ENCODE measurements at places on chromosomes 3 and 15. TPM values are rescaled to one million over a fixed set of nuclear protein-coding genes. Genes with fewer than 3 reads are reported as not detected.
A peak's percentile ranks its signal among the peaks of the same experiment; 100 is the strongest.

Gene C3orf20
- total RNA-seq, result not detected

Gene GLDN
- 9.4 TPM for total RNA-seq

DNA sequence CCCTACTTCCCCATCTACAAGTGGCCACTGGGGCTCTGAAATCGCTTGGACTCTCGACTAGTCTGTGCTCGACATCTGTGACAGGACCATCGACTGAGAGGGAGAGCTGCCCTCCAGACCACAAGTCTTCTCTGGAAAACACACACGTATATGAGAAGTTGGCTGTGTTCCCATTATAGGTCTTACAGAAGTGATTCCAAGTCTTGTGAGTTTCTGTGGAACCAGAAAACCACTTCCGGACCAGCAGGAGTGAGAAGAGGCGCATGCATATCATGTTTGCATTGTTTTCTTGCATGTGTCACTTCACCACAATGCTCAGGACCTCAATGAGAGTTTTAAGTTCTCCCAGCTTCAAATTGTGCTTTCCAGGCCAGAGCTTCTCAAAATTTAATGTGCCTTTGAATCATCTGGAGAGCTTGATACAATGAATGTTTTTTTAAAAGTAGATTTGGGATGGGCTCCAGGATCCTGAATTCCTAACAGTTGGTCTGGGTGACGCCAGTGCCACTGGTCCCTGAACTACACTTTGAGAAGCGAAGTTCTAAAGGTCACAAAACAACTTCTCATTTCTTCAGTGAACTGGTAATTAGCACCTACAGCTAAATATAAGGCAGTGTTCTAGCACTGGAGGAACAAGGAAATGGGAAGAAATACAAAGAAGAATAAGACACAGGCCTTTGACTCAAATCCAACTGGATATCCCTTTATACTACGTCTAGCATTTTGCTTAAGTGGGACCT, 15.7 kb downstream of the LIPC start:
- no peak for DNase-seq

DNA sequence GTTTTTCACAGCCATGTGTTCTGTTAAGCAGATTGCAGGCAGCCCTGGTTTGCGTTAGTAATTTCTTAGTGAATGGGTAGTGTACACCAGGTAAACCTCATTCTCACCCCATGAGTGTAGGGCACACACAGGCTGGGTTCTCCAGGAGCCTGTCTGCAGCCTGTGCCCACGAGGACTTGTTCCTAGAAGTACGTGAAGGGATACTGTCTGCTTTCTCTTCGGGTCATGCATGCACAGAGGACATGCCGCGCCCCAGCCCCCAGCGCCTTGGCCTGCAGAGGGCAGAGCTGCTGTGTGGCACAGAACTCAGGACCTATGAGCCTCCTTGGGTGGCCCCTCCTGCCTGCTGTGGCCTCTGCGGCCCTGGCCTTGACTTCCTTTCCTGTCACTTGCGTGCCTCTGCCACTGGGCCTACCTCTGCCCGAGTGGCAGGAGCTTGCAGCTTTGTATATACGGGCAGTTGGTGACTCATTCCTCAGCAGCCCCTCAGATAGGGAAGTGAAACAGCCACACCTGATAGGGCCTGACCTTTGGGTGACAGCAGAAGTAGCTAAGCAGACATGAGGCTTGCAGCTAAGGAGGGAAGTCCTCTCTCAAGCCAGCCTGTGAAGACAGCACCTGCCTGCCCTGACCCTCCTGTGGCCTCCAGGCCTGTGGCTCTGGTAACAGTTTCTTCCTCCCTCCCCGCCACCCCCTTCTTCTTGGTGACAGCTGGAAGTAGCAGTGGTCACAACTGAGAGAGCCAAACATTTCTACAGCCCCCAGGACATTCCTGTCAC, 19.5 kb downstream of the PPCDC start:
- DNase-seq, result peak; percentile 89

Gene LXN
- total RNA-seq, result 7.3 TPM

Gene WDR93
- total RNA-seq, result 0.20 TPM

Gene PTX3
- 0.59 TPM for total RNA-seq

GRCh38 chr3:55746808-55747413, 259.8 kb upstream of the WNT5A start:
- DNase-seq, result no peak

DNA sequence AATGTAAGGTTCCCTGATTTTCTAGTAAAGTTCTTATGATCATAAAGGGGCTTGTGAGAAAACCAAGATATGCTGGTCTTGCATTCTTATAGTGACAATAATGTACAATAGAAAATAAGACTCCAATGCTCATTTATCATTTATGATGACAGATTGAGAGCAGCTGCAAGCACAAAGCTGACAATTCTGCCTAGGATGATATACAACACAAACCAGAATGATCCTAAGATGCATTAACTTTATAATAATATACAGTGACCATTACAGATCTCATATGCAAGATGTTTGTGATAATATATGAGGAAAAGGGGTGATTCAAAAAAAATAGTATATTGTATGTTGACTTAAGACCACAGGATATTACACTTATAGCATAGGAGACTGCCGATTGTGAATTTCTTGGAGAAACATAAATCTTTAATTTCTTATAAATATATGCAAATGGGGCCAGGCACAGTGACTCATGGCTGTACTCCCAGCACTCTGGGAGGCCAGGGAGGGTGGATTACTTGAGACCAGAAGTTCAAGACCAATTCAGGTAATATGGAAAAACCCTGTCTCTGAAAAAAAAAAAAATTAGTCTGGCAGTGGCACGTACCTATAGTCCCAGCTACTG, 387.0 kb downstream of the ZBBX start:
- no peak for DNase-seq

DNA sequence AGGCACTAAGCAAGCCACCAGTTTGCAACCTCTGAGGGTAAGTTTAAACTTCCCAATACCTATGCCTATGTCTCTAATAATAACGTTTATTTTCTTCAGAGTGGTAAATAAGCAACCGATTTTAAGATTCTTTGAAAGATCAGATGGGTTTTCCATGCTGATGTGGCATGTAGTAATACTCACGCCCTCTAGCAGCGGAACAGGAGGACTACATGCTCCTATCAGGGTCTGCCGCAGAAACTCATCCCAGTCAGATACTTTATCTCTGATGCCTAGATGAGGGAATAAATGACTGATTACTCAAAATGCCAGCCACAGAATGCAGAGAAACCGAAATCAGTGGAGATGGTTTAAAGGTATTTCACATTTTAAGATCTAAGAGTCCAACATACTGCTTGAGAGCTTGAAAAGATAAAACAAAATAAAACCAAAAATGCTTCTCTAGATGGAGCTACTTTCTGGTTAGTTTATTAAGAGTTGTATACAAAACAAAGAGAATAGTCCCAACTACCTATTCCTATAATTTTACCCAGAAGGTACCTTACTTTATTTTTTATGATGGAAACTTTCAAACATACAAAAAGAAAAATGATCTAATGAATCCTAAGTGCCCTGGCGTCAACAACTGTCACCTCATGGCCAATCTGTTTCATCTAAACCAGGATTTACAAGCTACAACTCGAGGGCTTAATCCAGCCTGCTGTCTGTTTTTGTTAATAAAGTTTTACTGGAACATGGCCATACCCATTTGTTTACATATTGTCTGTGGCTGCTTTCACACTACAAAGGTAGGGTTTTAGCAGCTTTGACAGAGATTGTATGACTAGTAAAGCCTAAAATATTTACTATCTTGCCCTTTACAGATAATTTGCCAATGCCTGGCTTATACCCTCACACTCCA, 37.5 kb upstream of the STIMATE start:
- no peak for DNase-seq

DNA sequence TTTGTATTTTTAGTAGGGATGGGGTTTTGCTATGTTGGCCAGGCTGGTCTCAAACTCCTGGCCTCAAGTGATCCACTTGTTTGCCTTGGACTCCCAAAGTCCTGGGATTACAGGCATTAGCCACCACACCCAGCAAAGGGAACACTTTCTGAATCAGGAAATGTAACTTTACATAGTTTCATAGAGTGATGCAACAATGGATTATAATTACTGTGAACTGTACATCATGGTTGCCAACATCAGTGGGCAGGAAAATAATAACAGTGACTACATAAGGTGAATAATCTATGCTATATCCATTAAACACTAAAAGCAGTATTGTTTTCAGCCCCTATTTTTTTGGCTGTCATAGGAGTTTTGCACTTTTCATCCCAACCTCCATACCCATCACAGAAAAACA, 5.0 kb upstream of the KPNA1 start:
- DNase-seq, result no peak

DNA sequence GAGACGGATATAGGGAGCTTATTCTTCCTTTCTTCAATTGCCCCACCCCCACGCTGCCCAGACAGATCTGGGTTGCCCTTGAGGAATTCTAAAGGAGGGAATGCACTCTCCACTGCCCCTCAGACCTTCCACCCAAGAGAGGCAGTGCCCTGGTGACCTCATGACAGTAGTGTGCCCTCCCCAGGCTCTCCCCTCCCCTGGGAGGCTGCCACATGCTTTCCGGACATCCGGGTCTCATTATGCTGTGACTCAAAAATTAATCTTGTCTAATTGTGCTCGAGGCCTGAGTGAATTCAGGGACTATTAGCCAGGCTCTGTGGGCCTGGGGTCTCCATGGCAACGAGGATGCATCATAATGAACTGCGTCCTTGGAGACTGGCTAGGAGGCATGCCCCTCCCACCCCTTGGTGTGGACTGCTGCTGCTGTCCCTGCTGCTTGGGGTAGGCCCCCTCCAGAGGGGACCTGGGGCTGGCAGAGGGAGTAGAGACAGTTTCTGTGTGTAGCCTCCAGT, 20.8 kb downstream of the CORO2B start:
- no peak for DNase-seq

DNA sequence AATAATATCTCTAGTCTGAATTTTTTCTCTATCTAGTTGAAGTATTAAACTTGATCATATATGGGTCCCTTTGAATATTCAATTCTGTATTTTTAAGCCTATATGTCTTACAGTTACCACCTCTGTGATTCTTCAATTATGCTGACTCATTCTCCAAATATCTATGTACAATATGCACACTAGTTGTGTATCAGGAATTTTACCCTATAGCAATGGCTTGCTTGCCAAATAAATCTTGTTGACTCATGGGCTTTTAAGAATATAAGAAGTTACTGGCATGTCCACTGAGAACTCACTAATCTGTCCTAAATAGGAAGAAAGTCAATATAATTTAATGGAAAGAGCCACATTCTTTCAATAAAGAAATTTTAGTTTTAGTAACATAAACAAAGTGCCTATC, 656.3 kb downstream of the RBMS3 start:
- DNase-seq, result no peak

DNA sequence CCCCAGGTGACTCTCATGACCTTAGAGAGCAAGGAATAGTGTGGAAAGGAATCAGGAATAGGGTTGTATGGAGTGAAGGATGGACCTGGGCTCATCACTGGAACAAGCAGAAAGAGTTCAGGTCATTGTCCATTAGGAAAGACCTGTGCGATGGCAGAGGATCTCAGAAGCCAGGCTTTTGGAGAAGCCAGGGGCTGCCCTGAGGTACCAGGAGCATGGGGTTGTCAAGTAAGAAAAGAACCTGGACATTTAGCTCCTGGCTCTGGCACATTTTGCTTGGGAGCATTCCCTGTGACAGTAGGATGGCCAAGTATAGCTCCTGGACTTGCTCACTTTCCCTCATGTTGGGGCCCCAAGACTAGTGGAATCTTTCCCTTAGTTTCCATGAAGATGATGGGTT, 52.9 kb upstream of the MANF start:
- no peak for DNase-seq

DNA sequence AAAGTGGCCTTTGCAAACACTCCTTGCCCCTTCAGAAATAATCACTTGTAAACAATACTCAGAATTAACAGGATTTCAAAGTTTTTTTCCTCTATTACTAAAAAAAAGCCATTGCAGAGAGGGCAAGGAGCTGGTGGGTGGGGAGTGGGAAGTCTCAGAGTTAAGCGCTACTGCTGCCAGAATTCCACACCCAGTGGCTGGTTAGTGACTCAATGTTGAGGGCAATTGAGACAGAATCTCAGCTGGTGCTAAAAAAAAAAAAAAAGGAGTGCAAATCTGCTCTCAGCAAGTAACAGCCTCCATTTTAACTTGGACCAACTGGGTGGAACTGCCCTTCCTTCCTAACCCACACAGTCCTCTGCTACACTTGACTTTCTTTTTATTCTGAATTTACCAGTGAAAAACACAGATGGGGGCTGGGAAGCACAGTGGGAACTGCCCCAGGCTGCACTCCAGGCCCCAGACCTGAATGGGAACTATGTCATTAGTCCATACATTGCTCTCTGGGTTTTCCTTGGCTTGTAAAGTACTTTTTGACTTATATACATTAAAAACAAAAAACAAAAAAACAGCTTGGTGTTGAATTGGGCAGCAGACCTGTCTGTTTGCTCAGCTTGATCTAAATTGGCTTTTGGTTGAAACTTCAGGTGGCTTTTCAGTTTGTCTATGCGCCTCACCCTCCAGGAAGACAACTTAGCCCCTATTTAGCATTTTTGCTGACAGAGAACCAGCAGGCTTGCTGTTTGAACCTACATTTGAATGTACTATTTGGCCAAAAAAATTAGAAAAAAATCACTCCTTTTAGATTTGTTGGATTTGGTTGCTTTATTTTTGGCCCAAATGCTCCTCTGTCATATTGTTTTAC, 357.8 kb upstream of the TBL1XR1 start:
- DNase-seq, result peak; percentile 73

- DNase-seq, result no peak
Observed at GRCh38 chr15:57495041-57495440, 96.7 kb upstream of the MYZAP start.

DNA sequence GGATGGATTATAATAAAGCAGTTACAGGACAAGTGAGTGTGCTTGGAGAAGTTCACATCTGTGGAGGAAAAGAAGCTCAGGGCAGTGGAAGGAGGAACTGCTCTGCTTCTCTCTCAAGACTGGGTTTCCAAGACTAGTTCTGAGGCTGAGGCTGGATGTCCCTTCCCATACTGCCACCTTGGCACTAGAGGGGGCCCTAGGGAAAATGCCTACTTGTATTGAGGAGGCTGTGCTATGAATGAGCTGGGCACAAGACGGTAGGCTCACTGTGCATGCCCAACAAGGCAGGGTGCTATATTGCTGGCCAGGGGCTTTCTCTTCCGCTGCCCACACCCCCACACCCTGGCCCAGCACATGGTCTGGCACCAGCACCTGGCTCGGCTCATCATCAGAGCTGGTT, 65.2 kb downstream of the SLCO2A1 start:
- DNase-seq, result no peak

DNA sequence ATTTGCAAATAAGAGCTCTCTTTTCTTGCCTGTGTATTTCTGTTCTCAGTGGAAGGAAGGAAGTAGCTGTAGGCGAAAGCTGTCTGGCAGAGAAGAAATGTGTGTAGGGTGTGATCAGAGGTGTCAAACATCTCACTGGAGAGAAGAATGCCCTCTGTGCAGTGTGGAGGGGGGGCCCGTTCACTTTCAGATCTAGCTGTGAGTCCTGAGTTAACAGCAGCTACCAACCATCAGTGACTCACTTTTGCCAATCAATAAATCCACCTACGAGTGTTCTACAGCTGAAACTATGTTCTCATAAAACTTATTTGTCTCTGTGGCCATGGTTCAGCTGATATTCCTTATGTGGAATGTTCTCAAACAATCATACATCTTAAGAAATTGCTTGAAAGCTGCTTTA, 103.7 kb downstream of the FRMD4B start:
- no peak for DNase-seq
